ENCODE measurements at places on chromosomes 12 and 14.

DNA sequence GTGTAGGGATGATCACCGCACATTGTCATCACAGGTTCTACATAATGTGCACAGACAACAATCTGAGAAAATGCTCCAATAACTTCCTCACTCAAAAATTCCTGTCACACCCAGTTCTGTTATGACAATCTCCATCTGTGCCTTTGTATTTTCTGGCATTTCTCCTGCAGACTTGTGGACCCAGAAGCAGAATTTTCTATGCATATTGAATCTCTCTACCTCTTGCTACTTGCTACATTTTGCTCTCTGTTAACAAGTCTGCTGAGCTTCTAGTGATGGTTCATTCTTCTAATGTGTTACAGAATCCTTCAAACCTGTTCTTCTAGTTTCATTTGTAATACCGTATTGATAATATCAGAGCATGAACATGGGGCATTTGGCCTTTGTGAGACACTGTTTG is 127.8 kb upstream of the PTPRQ start:
- no peak for DNase-seq

DNA sequence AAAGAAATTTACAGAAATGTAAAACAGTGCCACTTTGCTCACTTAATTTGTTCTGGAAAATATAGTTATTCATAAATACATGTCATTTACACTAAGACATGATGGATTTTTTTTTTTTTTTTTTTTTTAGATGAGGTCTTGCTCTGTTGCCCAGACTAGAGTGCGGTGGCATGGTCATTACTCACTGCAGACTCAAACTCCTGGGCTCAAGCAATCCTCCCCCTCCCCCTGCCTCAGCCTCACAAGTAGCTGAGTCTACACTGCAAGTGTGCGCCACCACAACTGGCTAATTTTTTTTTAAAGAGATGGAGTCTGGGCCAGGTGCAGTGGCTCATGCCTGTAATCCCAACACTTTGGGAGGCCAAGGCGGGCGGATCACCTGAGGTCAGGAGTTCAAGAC is 101.2 kb downstream of the PPP2R5C start:
- no peak for DNase-seq

DNA sequence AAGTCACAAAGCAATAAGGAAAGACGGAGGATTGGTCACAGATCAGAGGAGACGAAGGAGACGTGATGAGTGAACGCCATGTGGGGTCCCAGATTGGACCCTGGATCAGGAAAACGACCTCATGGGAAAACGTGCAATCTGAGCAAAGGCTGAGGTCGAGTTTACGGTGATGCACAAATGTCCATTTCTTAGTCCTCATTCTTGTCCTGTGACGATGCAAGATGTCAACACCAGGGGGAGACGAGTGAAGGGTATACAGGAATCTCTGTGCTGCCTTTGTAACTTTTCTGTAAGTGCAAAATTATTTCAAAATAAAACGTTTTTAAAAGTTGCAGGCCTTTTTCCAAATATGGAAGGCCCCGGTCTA is 329.8 kb downstream of the MED13L start:
- DNase-seq: no peak

- no peak for DNase-seq
These were observed 10.0 kb downstream of the AHNAK2 start for GRCh38 chr14:104968153-104968527.

GRCh38 chr12:6041891-6042290 is 82.6 kb downstream of the VWF start:
- no peak for DNase-seq

GRCh38 chr12:65630555-65630954 is 193.7 kb upstream of the HMGA2 start:
- DNase-seq: no peak

GRCh38 chr14:104820669-104821228 is 19.8 kb downstream of the ZBTB42 start:
- peak; percentile 3 for DNase-seq

GRCh38 chr12:131833896-131834641 is 5.9 kb downstream of the MMP17 start:
- DNase-seq: no peak

DNA sequence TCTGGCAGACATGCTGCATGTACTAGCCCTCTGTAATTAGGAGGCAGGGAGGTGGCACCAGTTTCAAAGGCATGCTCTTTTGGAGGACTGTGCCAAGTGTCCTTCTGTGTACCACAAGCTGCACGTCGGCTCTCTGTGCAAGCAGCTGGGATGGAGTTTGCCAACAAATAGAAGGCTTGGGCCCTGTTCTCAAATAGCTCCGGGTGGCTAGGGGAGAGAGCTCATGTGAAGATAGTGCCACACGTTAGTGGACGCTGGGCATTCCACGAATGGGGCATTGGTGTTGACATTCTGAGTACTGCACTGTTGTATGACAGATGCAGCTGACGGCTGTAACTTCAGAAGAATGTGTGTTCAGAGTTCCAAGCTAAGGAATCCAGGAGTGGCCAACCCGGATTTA is 4.4 kb downstream of the AACS start:
- no peak for DNase-seq

DNA sequence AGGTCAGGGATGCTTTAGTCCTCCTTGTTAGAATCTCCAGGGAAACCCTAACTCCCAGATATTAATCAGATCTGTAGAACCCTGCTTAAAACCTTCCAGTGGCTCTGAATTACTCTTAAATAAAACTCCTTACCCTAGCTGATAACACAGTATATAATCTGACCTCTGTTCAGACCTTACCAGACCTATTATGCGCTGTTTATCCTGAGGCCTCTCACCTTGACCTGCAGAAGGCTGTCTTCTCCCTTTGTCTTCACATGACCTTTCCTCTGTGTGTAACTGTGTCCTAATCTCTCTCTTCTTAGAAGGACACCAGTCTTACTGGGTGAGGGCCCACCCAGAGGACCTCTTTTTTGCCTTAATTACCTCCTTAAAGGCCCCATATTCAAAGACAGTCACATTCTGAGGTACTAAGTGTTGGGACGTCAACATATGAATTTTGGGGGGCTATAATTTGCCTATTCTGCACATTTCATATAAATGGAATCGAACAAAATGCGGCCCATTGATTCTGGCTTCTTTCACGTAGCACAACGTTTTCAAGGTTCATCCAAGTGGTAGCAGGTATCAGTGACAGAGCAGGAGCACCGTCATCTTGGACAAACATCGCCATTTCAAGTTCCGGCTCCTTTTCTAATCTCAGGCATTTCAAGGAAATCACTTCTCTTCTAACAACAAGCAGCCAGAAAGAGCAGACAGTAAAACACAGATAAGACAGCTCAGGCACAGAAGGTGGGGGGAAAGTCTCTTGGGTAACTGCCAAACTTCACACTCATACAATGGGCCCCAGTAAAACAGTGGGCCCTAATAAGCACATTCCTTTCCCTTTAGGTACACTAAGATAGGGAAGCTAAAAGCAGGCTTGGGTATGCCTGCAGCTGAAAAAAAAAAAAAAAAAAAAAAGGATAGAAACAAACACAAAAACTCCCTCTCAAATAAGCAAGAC is 200.2 kb upstream of the NUDT4 start:
- no peak for DNase-seq

- DNase-seq: no peak
These were observed 240.5 kb upstream of the KRR1 start for GRCh38 chr12:75751769-75752471.

GRCh38 chr12:104734541-104735095 is 223.5 kb downstream of the SLC41A2 start:
- no peak for DNase-seq

- no peak for DNase-seq
These were observed 3.1 kb downstream of the ZBTB42 start for GRCh38 chr14:104803912-104804410.

- DNase-seq: no peak
These were observed 23.5 kb downstream of the SDSL start for GRCh38 chr12:113445544-113446171.

GRCh38 chr14:62002642-62003041 is 240.4 kb downstream of the SNAPC1 start:
- DNase-seq: peak; percentile 47

- no peak for DNase-seq
These were observed 92.8 kb upstream of the TMTC2 start for GRCh38 chr12:82593901-82594396.

DNA sequence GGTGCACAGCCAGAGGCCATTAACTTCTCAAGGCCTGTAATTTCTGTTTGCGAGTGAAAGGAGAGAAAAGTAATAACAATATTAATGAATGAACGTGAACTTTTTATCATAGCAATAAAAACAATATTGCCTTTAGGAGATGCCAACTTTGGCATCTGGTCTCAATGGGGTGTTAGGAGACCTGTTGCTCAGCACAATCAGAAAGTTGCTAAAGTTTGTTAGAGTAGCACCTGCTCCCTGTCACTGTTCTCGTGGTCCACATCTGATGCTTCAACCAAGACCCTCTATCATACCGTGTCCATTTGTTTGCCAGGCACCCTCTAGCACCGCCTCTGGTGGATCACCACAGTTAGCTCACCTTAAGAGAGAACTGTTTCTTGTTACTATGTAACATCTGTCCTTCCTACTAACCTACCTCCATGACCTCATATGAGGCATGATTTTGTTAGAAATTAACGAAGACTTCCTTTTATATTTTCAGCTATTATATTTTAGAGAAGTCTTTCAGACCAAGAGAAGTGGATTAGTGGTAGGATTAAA is 12.5 kb upstream of the CLEC4E start:
- no peak for DNase-seq

DNA sequence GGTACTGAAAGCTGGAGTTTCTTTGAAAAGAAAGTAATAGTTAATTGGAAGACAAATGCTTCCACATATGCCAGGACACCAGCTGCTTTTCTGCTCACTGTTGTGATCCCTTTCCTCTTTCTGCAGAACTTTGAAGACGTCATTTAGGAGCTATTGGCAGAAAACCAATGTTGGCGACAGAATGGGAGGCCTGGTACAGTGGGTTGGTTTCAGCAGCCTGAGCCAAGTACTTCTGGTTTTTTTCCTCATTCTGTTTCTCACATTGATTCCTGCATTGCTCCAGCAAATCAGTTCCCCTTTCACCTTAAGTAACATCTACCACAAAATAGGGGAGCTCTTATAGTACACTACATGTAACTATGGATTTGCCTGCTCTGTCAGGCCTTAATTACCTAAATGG is 96.9 kb downstream of the FIGNL2 start:
- DNase-seq: no peak

DNA sequence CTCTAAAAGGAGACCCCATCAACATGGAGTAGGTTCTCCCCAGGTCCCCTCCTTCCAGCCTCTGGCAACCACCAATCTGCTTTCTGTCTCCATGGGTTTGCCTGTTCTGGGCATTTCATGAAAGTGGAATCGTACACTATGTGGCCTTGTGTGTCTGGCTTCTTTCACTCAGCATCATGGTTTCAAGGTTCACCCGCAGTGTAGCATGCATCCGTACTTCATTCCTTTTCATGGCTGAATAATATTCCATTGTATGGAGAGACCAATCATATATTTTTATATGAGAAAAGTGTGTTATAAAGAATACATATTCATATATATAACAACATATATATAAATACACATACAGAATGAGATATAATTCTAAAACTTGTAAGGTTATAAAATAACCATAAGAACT is 19.8 kb downstream of the NCOR2 start:
- DNase-seq: no peak

- no peak for DNase-seq
These were observed 39.7 kb downstream of the PPTC7 start for GRCh38 chr12:110543252-110543959.

- peak; percentile 12 for DNase-seq
These were observed 127.2 kb downstream of the BCAT1 start for GRCh38 chr12:24821691-24822090.

DNA sequence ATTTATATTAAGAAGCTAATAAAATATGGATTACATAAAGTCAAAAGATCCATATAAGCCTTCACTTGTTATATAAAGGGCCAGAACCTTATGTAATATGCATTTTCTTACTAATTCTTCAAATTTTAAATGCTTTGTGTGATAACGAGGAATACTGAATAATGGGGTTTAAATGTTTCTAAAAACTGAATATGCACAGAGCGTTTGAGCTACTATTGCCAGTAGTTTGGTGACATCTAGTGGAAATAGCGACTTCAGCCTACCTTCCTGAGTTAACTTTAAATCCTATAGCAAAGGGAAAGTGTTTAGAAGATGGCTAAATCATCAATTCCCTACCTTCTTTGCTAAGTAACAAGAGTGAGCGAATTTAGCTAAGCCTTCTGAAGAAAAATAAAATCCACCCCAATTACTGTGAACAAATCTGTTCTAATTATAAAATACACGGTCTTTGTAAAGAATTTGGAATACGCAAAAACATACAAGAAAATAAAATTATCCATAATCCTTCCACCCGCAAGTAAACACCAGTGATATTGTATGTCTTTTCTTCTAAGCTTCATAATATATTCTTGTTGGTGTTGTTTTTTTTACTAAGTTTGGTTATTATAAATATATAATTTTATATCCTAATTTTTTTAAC is 115.5 kb upstream of the G2E3 start:
- DNase-seq: no peak

GRCh38 chr12:77644915-77645605 is 185.6 kb upstream of the NAV3 start:
- no peak for DNase-seq

- DNase-seq: no peak
These were observed 2.5 kb upstream of the DIO3 start for GRCh38 chr14:101558739-101559240.

DNA sequence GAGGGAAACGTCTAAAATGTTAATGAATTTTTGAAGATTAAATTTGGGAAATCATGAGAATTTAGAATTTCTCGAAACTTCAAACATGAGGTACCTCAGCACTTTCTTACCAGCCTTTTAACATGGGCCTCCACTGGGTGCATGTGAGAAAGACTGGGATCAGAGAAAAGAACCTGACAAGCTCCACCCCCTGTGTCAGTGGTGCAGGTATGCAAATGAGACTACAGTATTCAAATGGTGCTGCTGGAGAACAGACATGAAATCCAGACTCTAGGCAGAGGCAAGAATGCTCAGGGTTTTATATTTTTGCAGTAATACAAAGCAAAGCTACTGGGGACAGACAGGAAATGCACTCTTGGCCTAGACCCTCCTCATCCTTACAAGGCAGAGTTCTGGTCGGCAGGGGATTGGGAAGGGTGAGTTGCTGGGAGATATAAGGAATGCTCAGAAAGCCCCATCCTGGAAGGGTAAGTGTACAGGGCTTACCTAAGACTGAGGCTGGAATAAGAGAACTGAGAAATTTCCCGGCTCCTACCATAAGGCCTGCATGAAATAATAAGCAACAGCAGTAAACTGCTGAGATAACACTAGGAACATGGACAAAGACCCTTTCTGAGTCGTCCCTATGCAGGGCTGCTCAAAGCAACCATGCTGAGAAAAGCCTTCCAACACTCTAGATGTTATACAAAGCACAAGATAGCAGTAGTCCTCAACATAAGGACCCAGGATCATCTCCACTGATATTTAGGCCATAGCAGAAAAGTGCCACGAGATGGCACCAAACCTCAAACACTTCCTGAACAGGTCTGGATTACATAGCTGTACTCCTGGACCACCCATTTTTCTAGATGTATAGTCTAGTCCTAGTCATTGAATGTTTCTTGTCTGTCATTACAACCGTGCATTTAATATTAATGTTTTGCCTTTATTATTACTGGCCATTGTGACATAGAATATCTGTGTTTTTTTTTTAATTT is 260.8 kb downstream of the RASSF9 start:
- peak; percentile 39 for DNase-seq
